ENCODE measurements at places on chromosomes 16 and 17.

GRCh38 chr16:86151239-86151851 is 252.4 kb downstream of the IRF8 start:
- no peak for DNase-seq

- DNase-seq: no peak
Observed at GRCh38 chr16:89146211-89147005, 25.1 kb upstream of the CDH15 start.

DNA sequence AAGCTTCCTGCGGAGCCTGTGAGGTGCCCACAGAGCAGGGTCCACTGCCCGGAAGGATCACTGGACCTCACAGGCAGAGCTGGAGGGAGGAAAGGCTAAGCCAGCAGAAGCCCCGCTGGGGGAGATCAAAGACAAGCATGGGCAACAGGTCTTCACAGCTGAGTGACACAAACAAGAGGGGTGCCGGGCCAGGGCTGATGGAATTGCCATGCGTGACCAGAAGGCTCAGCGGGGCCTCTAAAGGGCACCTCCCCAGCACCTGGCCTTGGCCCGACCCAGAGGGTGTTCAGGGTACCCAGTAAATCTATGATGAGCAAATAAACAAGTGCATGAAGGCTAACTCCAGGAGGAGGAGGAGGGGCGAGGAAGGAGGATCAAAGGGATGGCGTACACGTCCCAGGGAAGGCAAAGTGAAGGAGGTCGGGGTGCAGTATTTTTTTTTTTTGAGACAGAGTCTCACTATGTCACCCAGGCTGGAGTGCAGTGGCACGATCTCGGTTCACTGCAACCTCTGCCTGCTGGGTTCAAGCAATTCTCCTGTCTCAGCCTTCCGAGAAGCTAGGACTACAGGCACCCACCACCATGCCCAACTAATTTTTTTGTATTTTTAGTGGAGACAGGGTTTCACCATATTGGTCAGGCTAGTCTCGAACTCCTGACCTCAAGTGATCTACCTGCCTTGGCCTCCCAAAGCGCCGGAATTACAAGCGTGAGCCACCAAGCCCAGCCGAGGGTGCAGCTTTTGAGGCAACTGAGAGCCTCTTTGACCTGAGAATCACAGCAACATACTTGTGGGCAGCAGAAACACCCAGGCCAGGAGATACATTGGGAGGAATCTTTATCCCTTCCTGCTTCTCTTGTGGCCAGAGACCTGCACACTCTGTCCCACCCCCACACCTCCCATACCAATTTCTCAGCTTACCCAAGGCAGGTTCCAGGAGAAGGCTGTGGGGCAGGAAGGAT is 16.1 kb upstream of the EXOC7 start:
- DNase-seq: no peak

GRCh38 chr17:74520790-74521480 is 10.3 kb downstream of the CD300LB start:
- DNase-seq: no peak

DNA sequence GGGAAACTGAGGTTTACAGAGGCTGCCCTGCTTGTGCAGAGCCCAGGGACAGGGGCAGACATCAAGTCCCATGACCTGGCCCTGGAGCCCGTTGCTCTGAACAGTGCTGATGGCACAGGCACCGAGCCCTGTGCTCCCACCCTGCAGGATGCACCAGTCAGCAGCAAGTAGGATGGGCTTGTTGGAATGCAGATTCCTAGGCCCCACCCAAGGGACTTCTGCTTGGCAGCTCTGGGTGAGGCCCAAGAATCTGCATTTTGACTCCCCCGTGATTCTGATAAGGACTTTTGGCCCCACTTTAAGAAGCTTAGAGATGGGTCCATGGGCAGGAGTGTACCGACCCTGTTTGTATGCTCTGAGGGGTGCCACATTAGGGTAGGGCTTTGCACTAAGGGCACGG is 23.3 kb downstream of the LASP1 start:
- DNase-seq: no peak

DNA sequence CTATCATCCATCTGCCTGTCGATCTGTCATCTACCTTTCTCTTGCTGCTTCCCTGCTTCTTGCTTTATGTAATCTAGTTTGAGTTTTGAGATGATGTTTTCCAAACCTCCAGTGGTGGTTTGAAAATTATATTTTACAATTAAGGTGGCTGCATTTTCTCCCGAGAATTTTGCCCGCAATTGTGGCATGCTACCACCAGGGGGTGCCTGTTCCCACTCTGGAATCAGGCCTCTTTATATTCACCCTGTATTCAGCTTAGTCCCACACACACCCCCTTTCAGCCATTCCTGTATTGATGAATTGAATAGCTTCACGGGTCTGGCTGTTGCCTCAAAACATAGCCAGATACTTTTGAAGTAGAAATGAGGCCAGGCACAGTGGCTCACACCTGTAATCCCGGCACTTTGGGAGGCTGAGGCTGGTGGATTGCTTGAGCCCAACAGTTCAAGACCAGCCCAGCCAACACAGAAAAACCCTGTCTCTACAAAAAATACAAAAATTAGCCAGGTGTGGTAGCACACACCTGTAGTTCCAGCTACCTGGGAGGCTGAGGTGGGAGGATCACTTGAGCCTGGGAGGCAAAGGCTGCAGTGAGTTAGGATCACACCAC is 3.2 kb downstream of the PRSS22 start:
- DNase-seq: no peak

- no peak for DNase-seq
Observed at GRCh38 chr16:22348291-22348690, 26.1 kb downstream of the CDR2 start.

GRCh38 chr17:81647640-81648012 is 8.7 kb downstream of the PDE6G start:
- DNase-seq: no peak

DNA sequence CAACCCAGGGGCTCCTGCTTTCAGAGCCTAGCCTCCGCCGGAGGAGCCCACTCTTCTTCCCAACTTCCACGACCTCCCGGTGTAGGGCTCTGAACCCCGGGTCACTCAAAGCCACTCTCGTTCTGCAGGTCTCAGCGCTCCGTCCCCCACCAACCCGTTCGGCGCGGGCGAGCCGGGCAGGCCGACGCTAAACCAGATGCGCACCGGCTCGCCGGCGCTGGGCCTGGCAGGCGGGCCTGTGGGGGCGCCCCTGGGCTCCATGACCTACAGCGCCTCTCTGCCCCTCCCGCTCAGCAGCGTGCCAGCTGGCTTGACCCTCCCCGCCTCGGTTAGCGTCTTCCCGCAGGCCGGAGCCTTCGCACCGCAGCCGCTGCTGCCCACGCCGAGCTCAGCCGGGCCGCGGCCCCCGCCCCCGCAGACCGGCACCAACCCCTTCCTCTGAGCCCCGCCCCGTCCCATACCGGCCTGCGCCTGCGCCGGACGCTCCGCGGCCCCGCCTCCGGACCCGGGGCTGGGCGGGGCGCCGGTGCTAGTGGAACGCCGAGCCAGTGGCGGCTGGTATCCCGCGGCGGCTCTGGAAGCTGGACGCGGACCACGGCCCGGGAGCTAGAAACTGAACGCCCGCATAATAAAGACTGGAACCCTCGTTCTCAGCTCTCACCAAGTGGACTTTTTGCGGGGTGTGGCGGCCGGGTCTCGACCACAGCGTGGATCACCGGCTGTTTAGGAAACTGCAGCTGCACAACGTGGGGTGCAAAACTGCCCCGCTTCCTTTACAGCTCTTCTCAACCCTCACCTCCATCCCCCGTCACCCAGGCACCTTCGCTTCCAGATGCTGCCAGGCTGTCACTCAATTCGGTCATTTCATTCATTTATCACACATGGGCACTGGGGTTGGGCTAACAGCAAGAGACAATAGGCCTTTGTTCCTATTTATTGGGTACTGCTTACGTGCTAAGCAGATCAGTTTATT is 5.0 kb upstream of the SPATA20 start:
- DNase-seq: peak; percentile 79

DNA sequence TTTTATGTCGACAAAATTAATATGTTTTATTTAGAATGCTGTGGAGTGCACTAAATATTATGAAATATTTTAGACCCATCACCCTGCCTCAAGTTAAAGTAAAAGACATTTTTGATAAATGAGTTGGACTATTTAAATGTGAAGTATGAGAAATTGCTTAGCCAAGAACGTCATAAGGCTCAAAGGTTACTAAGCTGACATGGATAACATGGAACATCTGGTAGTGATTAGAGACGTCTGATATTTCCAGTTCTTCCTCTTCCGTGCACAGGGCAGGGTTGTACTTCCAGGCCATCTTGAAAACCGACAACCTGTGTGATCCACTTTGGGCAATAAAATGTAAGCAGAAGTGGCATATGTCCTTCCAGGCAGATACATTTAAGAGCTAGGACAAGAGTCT is 7.2 kb upstream of the CCL8 start:
- no peak for DNase-seq

- no peak for DNase-seq
Observed at GRCh38 chr17:42922294-42922693, 21.7 kb downstream of the G6PC1 start.

GRCh38 chr16:47047524-47048203 is 74.2 kb upstream of the DNAJA2 start:
- DNase-seq: no peak

- no peak for DNase-seq
Observed at GRCh38 chr17:20154286-20155000, 145.3 kb downstream of the SPECC1 start.

DNA sequence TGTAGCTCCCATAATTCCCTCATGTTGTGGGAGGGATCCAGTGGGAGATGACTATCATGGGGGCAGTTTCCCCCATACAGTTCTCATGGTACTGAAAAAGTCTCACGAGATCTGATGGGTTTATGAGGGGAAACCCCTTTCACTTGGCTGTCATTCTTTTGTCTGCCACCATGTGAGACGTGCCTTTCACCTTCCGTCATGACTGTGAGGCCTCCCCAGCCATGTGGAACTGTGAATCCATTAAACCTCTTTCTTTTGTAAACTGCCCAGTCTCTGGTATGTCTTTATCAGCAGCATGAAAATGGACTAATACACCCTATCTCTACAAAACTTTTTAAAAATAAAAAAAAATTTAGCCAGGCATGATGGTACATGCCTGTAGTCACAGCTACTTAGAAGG is 6.2 kb upstream of the C17orf113 start:
- no peak for DNase-seq

DNA sequence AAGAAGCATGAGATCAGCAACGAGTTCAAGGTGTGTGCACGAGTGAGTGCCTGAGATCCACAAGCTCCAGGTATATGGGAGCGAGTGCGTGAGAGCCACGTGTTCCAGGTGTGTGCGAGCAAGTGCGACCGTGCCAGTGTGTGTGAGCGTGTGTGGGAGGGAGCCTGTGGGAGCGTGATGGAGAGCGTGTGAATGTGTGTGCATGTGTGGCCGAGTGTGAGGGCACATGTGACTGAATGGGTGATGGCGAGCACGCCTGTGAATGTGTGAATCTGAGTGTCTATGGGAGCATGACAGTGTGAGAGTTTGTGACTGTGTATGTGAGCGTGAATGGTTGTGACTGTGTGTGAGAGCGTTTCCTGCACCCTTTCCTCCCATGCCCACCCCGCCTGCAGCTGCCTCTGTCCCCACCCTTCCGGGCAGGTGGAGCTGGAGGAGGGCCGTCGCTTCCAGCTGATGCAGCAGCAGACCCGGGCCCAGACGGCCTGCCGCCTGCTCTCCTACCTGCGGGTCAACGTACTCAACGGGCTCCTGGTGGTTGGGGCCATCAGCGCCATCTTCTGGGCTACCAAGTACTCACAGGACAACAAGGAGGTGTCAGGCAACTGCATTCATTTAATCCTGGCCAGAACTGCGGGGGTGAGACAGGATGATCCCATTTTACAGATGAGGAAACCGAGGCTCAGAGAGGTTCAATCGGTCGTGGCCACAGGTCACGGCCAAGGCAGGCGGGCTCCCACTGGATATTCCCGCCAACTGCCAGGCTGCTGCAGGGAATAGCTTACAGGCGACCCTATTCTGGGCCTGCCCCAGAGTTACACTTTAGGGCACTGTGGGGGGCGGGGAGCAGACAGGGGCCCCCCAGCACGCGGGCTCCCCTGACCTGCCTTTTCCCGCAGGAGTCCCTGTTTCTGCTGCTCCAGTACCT is 3.7 kb downstream of the TMC8 start:
- no peak for DNase-seq

- DNase-seq: no peak
Observed at GRCh38 chr17:32697728-32698625, 178.9 kb downstream of the MYO1D start.

- peak; percentile 61 for DNase-seq
Observed at GRCh38 chr17:28896884-28897768, at the start of gene FLOT2. TSS of gene FLOT2 (minus strand) at chr17:28897733. CDS start at chr17:28897574, 159 bp downstream.

GRCh38 chr16:60491273-60491672 is 1545.0 kb downstream of the CDH8 start:
- no peak for DNase-seq

DNA sequence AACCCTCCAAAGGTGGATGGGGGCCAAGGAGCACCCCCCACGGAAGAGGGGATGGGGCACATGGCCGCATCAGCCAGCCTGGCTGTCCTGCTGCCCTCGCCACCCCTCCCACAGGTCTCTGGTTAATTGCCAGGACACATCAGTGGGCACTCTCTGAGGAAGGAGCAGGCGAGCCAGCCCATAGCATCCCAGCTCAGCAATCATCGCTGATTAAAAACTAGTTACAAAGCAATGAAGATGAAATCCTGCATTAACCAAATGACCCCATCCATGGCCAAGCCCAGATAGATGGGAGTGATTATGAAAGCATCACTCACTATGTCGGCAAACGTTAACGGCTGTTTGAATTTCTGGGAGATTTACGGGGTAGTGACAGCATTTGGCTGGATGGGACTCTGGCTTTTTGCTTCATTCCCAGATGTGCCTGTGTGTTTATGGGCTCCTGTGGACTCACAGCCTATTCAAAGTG is 45.3 kb downstream of the CCDC182 start:
- no peak for DNase-seq

GRCh38 chr17:35865412-35866340 is 3.0 kb downstream of the HEATR9 start:
- peak; percentile 40 for DNase-seq

Measured in mesenchymal stem cell (in vitro differentiated cells and primary cell).